ENCODE measurements at places on chromosomes 7 and 10. TPM values are rescaled to one million over a fixed set of nuclear protein-coding genes. Genes with fewer than 3 reads are reported as not detected.

DNA sequence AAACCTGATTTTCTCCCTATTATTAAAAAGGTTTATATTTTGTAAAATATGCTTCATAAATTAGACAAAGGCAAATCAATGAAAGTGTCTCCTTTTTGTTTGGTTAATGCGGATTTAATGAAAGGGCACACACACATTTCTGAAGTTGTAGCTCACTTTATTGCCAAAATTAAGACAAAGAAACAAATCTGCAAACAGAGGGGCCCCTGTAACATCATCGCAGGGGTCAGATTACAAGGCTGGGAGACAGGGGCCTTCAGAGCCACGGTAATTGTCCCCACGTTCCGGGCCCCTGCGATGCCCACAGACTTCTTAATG is 22.4 kb downstream of the FGFBP3 start:
- H3K27me3 ChIP-seq, result no peaks in the 10 kb centered on the region
- peak overlapping the region; percentile 52 for H3K4me3 ChIP-seq
- no peak for DNase-seq
- peaks cover 31% of the 10 kb centered on the region for H3K4me1 ChIP-seq
- no peaks in the 10 kb centered on the region for H3K36me3 ChIP-seq

PON1 gene
- total RNA-seq, result not detected

SPAG6 gene
- not detected for total RNA-seq

GRCh38 chr7:158494643-158495042 is 93.0 kb downstream of the PTPRN2 start:
- no peaks in the 10 kb centered on the region for H3K4me1 ChIP-seq
- H3K27me3 ChIP-seq, result no peaks in the 10 kb centered on the region
- DNase-seq, result no peak

ZCWPW1 gene
- total RNA-seq, result 5.9 TPM

GRCh38 chr10:95539560-95540284 is 21.4 kb downstream of the SORBS1 start:
- DNase-seq, result no peak
- H3K4me3 ChIP-seq, result no peak overlapping the region
- no peaks in the 10 kb centered on the region for H3K27me3 ChIP-seq
- no peaks in the 10 kb centered on the region for H3K36me3 ChIP-seq

- H3K27me3 ChIP-seq, result no peaks in the 10 kb centered on the region
- peak overlapping the region; percentile 93 for H3K27ac ChIP-seq
- DNase-seq, result no peak
- H3K4me1 ChIP-seq, result peaks cover 87% of the 10 kb centered on the region
- no peaks in the 10 kb centered on the region for H3K36me3 ChIP-seq
Observed at GRCh38 chr7:130912082-130912861, 178.3 kb upstream of the KLF14 start.

- no peak overlapping the region for H3K27ac ChIP-seq
- DNase-seq, result no peak
- H3K4me3 ChIP-seq, result no peak overlapping the region
- no peaks in the 10 kb centered on the region for H3K36me3 ChIP-seq
- H3K27me3 ChIP-seq, result no peaks in the 10 kb centered on the region
- peaks cover 9% of the 10 kb centered on the region for H3K4me1 ChIP-seq
Observed at GRCh38 chr10:3672220-3672619, 112.8 kb downstream of the KLF6 start.

ZNF804B gene
- total RNA-seq, result not detected

DNA sequence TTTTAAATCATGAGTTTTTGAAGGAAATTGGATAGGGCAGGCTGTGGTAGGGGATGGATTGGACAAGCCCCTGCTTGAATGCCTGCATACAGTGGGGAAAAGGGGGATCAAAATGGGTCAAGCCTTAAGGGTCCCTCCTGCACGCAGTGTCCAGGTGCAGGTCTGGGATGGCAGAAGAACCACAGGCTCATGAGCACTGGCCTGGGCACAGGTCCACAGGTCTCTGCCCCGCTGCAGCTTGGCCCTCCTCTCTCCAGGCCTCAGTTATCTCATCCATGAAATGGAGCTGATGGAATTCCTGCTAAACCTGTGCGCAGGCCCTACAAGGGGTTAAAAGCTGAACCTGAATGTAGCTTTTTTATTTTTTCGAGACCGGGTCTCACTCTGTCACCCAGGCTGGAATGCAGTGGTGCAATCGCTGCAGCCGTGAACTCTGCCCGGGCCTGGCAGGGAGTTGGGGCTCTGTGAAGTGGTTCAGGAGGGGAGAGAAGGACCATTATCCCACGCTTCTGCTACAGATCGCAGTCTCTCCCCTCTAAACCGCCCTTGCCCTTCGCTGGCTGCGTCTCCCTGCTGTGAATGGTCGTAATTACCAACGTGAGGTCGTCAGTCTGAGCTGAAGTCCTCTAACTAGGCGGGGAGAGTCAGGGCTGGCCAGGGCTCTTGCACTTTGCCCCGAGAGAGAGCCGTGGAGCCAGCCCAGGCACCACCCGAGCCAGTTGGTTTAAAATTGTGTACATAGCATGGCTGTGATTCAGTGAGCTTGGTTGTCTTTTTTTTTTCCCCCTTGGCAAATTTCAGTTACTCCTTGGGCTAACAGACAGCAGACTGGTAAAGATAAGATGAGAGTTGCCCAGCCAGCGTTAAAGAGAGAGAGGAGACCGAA is 77.5 kb upstream of the GTF2I start:
- H3K4me3 ChIP-seq, result no peak overlapping the region
- H3K27me3 ChIP-seq, result no peaks in the 10 kb centered on the region
- H3K36me3 ChIP-seq, result no peaks in the 10 kb centered on the region
- peak overlapping the region; percentile 17 for H3K27ac ChIP-seq
- peaks cover 22% of the 10 kb centered on the region for H3K4me1 ChIP-seq
- DNase-seq, result no peak

GRCh38 chr10:35789996-35790395 is 147.9 kb upstream of the FZD8 start:
- H3K36me3 ChIP-seq, result no peaks in the 10 kb centered on the region
- H3K4me1 ChIP-seq, result no peaks in the 10 kb centered on the region
- no peak for DNase-seq
- H3K4me3 ChIP-seq, result no peak overlapping the region
- H3K27ac ChIP-seq, result no peak overlapping the region
- no peaks in the 10 kb centered on the region for H3K27me3 ChIP-seq

TMEM236 gene
- not detected for total RNA-seq

PRPS1L1 gene
- not detected for total RNA-seq

DNA sequence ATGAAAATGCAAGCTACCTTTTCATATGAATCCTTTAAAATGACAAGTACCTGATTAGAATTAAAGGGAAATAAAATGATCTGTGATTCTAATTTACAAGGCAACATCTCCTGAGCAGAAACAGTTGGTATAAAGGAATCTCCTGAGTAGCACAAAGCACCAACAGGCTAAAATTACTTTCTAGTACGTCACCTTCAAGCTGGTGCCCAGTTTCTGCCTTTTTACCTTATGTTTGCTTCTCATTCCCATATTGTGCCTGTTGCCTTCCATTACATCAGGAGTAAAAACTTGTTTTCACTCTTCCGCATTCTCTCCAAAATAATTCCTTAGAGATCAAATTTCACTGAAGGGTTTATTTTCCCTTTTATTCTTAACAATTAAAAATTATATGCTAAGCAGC is 587.1 kb upstream of the KCND2 start:
- H3K36me3 ChIP-seq, result no peaks in the 10 kb centered on the region
- no peak overlapping the region for H3K4me3 ChIP-seq
- no peak for DNase-seq
- no peak overlapping the region for H3K27ac ChIP-seq
- H3K4me1 ChIP-seq, result no peaks in the 10 kb centered on the region

DNA sequence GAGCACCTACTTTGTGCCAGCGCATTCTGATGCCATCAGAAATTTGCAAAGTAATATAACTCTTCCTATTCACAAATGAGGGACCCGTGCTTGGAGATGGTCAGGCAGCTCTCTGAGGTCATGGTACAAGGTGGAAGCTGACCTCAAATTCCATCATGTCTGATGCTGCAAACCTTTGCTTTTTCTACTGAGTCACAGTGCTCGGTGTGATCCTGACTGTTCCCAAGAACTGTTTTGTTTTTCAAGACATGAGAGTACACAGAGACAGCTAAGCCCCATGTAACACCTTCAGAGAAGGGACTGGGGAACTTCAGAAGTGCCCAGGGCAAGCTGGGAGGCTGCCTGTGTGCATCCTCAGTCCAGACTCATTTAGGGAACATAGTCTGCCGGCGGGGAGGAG is 111.3 kb downstream of the FRMD4A start:
- H3K4me3 ChIP-seq, result no peak overlapping the region
- H3K36me3 ChIP-seq, result no peaks in the 10 kb centered on the region
- DNase-seq, result peak; percentile 47
- H3K27me3 ChIP-seq, result no peaks in the 10 kb centered on the region

DNA sequence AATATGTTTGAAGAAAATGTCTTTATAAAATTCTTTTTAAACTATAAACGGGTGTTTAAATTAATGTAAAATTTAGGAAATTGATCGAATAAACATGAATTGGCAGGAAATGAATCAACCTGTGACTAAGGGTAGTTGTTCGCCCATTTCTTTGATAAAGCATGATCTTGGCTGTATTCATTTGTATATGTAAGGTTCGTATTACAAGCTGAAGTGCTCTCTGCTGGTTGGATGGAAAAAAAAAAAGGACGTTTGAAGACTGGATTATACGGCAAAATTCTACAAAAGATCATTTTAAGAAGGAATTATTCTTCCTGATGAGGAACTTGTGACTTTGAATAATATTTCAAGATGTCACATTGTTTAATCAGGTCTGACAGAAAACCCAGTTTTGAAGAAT is 185.4 kb upstream of the ANK3 start:
- no peak overlapping the region for H3K4me3 ChIP-seq
- DNase-seq, result no peak
- H3K4me1 ChIP-seq, result peaks cover 12% of the 10 kb centered on the region
- H3K27ac ChIP-seq, result no peak overlapping the region

GRCh38 chr7:120933475-120933874 is 17.1 kb upstream of the ING3 start:
- no peak overlapping the region for H3K27ac ChIP-seq
- DNase-seq, result no peak
- H3K36me3 ChIP-seq, result no peaks in the 10 kb centered on the region
- no peaks in the 10 kb centered on the region for H3K4me1 ChIP-seq

WDR86 gene
- total RNA-seq, result 19.4 TPM

SLC16A9 gene
- 3.7 TPM for total RNA-seq

CFAP70 gene
- total RNA-seq, result 1.5 TPM

GRCh38 chr10:59907918-59908807 is 1.8 kb upstream of the CCDC6 start:
- H3K4me3 ChIP-seq, result peak overlapping the region; percentile 97
- no peaks in the 10 kb centered on the region for H3K36me3 ChIP-seq
- DNase-seq, result no peak

DNA sequence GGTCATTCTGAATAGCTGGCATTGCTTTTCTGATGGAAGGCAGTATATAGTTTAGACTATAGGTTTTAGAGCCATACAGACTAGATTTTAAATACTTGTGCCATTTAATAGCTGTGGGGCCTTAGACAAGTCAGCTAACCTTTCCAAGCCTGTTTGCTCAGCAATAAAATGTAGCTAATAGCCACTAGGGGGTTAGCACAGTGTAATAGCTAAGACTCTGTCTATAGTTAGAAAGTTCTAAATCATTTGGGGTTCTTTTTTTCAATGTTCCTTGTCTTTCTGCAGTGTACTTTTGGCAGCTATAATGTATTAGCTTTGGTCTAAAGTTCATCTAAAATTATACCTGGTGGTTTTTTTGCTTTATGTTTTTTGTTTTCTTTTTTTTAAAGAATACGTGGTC is 7.5 kb upstream of the KIFBP start:
- no peak overlapping the region for H3K27ac ChIP-seq
- H3K4me3 ChIP-seq, result no peak overlapping the region
- peaks cover 71% of the 10 kb centered on the region for H3K36me3 ChIP-seq
- no peaks in the 10 kb centered on the region for H3K4me1 ChIP-seq
- no peaks in the 10 kb centered on the region for H3K27me3 ChIP-seq
- no peak for DNase-seq

GRCh38 chr7:42572056-42572455 is 335.0 kb upstream of the GLI3 start:
- H3K36me3 ChIP-seq, result no peaks in the 10 kb centered on the region
- H3K4me1 ChIP-seq, result peaks cover 22% of the 10 kb centered on the region
- H3K4me3 ChIP-seq, result no peak overlapping the region

GRCh38 chr7:134290286-134290685 is 26.4 kb downstream of the SLC35B4 start:
- H3K4me1 ChIP-seq, result peaks cover 13% of the 10 kb centered on the region
- DNase-seq, result no peak
- H3K27ac ChIP-seq, result no peak overlapping the region

PTPN20 gene
- 1.5 TPM for total RNA-seq

BHLHA15 gene
- not detected for total RNA-seq

DNA sequence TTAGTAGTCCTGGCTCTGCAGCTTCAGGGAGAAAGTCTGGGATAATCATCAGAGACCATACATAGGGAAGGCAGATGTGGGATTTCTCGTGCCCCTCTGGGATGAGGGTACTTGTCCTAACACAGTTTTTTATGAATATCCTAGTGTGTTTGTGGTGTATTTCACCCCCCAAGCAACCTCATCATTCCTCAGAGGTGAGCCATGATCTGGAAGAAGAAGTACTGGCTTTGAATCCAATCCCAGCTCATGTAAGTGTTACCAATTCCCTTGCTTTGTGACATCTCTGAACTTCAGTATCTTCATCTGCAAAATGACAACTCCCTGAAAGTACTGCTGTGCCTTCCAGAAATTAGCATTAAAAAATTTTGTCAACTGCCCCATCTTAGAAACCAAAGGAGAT is 347.5 kb upstream of the ZMIZ1 start:
- no peaks in the 10 kb centered on the region for H3K4me1 ChIP-seq
- H3K36me3 ChIP-seq, result no peaks in the 10 kb centered on the region
- DNase-seq, result no peak
- no peak overlapping the region for H3K4me3 ChIP-seq

DNA sequence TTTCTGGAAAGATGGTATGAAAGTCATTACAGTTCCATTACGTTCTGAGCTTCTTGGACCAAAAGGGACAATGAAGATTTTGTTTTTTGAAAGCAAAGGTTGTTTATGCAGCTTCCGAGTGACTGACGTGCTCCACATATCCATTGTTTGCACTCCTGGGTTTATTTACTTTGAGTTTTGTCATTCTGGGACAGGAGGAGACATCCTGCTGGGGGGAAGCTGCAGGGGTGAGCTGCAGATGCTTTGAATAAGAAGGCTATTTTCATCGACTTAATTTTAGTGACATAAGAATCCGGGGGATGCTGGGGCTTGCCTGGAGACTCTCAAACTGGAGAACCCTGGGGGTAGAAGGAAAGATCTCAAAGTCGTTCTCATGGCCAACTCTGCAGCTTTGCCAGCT is 12.7 kb upstream of the SFMBT2 start:
- DNase-seq, result no peak
- H3K36me3 ChIP-seq, result no peaks in the 10 kb centered on the region
- H3K4me1 ChIP-seq, result no peaks in the 10 kb centered on the region
- no peaks in the 10 kb centered on the region for H3K27me3 ChIP-seq
- H3K27ac ChIP-seq, result no peak overlapping the region
- no peak overlapping the region for H3K4me3 ChIP-seq
